ENCODE measurements at places on chromosomes 5 and 9.

DNA sequence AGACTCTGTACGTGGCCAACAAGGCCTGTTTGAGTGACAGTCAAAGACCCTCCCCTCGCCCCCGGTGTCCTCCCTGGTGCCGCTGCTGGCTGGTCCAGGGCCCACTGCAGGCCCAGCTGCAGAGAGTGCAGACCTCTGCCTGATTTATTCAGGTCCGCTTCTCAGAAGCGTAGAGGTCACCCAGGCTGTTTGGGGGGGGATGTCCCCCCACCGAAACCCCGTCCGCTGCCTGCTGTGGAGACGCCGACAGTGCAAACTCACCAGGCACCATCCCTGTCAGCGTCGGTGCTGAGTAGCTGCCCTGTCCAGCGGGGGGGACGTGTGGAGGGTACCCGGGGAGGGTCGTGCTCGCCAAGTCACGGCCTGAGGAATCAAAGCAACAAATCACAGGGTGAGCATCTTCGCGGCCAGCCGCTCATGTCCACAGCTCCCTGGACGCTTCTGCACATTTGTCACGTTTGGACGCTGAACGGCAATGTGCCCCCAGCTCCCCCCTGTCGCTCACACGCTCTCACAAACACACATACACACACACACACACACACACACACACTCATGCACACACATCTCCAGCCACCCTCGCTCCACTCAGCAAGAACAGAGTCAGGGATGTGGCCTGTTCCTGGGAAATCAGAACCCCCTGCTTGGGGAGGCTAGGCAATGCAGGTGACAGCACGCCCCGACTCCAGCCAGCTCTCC is 152.2 kb downstream of the PAX5 start:
- DNase-seq, result no peak

DNA sequence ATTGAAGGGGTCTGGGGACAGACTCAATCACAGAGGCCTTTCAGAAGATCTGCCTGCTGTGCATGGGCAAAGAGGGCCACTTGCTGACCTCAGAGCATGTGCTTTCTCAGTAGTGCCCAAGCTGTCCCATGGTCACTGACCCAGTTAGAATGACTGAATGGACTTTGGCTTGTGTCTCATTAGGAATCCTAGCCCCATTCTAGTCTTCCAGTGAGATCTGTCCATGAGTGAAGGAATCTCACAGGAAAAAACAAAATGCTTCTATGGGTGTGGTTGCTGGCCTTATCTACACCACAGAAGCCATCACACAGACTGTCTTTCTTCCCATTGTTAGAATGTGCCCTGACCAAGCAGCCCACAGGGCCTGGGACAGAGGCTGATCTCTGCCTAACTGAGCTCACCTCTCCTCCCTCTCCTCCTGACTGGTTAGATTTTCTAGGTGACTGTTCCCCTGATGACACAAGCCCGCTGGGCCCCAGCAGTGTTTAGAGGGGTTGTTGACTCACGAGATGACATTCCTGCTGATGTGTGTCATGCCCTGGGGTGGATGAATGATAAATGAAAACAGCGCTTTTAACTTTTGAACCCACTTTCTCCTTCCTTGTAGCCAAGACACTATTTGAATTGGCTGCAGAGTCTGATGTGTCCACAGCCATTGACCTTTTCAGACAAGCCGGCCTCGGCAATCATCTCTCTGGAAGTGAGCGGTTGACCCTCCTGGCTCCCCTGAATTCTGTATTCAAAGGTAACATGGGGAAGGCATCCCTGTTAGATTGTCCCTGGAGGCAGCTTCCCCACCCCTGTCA is 24.8 kb downstream of the TGFBI start:
- DNase-seq, result no peak

GRCh38 chr5:18024542-18024941 is 390.3 kb downstream of the TAF11L14 start:
- no peak for DNase-seq

DNA sequence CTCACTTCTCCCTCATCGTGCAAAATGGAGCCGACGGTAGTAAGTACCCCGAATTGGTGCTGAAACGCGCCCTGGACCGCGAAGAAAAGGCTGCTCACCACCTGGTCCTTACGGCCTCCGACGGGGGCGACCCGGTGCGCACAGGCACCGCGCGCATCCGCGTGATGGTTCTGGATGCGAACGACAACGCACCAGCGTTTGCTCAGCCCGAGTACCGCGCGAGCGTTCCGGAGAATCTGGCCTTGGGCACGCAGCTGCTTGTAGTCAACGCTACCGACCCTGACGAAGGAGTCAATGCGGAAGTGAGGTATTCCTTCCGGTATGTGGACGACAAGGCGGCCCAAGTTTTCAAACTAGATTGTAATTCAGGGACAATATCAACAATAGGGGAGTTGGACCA is 979 bp downstream of the PCDHGA12 start:
- no peak for DNase-seq

GRCh38 chr5:53515988-53516387 is 35.6 kb downstream of the FST start:
- DNase-seq, result no peak

DNA sequence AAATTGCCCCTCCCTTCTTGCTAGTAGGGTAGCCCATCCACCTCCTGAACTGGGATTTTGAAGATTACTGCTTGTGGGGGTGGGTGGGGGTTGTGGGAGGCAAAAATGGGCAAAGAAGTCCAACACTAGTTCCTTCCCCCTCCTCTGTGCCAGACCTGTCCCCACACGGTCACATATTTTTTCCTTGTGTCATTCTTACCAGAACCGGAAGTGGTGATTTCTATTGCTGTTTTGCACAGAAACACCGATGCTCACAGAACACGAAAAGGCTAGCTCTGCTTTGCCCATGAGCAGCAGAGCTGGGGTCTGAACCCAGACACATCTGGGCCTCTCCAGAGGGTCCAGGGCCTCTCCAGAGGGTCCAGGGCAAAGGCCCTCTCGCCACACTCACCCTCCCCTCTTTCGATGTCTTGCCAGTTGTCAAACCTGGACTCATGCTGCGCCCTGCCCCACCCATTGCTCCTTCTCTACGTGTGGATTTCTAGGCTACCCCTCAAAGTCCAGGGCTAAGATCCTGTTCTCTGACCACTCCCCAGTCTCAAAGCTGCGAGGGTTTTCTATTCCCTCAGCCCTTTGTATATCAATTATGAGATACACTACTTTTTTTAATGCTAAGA is 264.4 kb upstream of the MSX2 start:
- DNase-seq, result no peak

- no peak for DNase-seq
Measured at GRCh38 chr5:94941122-94941755, 322.8 kb downstream of the SLF1 start.

- no peak for DNase-seq
Measured at GRCh38 chr9:127203681-127204327, 60.8 kb upstream of the GARNL3 start.

DNA sequence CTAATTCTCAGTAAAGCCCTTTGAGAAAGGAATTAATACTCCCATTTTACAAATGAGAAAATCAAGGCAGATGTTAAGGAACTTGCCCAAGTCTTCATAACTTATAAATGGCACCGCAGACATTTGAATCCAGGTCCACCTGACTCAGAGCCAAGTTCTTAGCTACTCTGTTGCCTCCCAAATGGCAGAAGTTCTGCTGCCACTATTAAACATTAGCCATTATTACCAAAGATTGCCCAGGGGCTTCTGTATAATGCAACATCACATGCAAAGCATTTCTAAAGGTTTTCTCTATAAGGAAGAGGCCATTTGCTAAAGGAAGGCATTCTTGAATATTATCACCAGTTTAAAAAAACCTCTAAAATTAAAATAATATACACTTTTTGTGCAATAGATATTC is 28.3 kb downstream of the TPD52L3 start:
- DNase-seq, result no peak

DNA sequence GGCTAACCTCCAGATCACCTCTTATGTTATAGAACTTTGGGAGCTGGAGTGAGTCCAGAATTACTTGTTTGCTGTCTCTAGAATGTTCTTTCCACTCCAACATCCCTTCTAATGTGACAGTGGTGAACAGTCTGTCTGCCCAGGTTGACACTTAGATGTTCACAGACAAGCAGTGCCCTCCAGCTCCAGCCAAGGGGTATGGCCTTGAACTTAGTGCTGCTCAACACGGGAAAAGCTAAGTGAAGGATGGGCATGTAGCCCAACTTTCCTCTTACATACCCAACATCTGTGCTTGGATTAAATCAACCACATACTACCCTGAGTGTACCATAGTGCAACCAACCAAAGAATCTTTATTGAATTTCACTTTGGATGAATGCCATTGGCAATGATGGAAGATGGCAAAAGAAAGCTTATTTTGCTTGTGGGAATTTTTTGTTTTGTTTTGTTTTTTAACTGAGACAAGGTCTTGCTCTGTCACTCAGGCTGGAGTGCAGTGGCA is 201.2 kb downstream of the NXNL2 start:
- no peak for DNase-seq

DNA sequence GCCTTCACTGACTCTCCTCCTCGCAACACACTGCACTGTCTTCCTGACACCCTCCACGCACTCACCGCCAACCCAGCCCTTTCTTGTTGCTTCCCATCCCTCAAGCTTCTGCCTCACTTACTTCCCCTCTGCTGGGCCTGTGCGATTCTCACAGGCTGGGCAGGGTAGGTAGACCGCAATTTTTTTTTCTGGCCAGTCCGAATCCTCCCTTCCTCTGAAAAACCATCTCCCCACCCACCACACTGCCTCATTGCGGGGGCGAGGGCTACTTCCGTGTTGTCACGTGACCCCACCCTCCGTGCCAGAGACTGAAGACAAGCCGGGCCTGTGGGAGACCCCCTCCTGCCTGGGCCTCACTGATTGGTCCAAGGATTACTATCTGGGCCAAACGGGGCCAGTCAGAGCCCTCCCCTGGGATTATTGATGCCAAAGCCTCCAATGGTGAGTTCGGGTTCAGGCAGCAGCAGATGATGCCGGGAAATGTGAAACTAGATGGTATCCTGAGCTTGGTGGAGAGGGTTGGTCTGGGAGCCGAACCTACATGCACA is 73.1 kb downstream of the STK10 start:
- DNase-seq, result peak; percentile 35

- no peak for DNase-seq
Measured at GRCh38 chr9:82164159-82164558, 175.6 kb downstream of the SPATA31D1 start.

DNA sequence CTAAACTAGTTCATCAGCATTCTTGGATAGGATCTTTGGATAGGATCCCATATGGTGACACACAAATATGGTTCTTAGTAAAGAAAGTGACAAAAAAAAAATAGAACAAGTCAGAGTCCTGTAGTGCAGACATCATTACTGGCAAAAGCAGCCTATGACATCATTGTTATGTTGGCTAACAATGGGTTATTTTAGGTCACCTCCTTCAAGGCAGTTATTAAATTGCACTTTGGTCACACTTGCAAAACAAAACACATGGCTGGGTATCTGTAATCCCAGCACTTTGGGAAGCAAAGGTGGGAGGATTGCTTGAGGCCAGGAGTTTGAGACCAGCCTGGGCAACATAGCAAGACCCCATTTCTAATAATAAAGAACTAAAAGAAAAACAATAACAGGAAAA is 185.9 kb downstream of the KIAA0825 start:
- DNase-seq, result no peak

DNA sequence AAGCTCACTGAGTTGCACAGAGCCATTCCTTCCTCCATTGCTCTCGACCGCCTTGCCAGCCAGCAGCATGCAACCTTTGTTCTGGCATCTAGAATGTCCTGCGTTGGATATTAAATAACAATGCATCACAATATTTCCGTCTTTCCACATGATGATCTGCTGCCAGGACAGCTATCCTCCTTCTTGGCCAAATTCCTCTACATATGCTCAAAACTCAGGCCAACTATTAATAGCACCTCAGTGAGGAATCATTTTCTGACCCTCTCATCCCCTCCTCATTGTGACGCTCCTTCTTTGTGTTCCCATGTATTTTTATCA is 128.6 kb downstream of the MYO10 start:
- DNase-seq, result no peak

DNA sequence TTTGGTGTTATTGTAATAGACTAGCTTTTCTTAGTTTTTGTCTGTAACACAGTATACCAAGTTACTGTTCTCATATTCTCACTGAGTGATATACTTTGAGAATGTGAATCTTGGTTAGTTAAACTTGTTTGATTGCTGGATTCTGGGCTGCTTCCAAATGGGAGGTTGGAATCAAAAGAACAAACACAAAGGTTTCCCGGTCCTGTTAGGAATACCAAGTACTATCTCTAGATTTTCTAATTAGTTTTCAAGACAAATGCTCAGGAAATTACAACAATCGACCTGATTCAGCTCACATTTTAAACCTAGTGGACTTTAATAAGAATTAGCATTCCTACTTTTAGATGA is 244.3 kb downstream of the CSNK1G3 start:
- no peak for DNase-seq

DNA sequence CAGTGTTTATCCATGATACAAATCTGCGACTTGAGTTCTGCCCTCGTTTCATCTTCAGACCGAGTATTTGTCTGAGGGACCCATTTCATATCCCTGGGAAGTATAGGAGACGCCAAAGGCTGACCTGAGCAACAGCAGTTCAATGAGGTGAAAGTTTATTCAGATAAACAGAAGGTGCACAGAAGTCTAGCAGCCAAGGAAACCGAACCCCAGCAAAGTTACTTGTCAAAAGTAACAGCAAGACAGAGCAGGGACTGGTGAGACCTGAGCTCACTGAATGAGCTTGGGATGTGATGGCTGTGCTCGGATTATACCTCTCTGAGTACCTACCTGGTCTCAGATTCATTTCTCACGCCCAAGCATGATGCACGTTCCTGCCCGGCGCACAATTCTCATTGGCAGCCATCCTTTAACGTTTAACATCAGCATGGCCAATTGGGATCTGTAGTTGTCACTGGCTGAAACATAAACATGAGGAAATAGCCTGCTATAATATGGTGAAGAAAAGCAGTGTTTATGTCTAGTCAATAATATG is 599 bp downstream of the LYRM7 start:
- DNase-seq, result no peak

- DNase-seq, result no peak
Measured at GRCh38 chr5:94932259-94932658, 313.8 kb downstream of the SLF1 start.

- DNase-seq, result no peak
Measured at GRCh38 chr9:111866976-111867375, 29.6 kb upstream of the UGCG start.

DNA sequence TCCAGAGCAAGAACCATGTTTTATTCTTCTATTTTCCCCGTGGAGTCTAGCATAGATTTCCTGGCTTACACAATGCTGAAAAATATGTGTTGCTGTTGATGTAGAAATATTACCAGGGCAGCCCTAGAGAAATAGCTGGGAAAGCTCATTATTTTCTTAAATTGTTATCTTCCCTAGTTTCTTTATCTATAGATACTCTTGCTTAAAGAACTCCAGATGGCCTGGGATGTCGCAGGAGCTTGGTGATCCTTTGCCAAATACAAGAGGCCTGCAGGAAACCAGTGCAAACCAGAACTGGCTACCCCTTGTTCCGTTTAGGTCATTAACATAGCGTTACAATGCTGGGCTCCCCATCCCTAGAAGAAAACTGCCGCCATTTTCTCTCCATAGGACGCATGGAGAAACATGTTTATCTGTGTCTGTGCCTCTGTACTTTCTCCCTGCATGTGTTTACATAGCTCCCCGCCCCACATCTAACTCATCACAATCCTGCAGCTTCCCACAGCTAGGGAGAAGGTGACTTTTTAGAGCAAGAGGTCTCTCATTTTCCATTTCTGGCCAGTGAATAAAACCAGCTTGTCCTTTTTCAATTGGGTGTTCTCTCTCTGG is 6.4 kb downstream of the PRLR start:
- no peak for DNase-seq

All from activated naive CD4-positive, alpha-beta T cell (primary cell).